Esophagus mucosa (tissue), 1 donor: ENCODE measurements at places on chromosomes 1 and 21. TPM values are rescaled to one million over a fixed set of nuclear protein-coding genes. Genes with fewer than 3 reads are reported as not detected.
A peak's percentile ranks its signal among the peaks of the same experiment; 100 is the strongest.

- ATAC-seq = no peak
Observed at GRCh38 chr1:203035111-203036000, 9.1 kb downstream of the PPFIA4 start.

Gene TRIM62
- 3.9 TPM for total RNA-seq

GRCh38 chr21:15370462-15370975 lies 305.7 kb upstream of the NRIP1 start:
- ATAC-seq = no peak

Gene PRMT2
- 71.1 TPM for total RNA-seq

DNA sequence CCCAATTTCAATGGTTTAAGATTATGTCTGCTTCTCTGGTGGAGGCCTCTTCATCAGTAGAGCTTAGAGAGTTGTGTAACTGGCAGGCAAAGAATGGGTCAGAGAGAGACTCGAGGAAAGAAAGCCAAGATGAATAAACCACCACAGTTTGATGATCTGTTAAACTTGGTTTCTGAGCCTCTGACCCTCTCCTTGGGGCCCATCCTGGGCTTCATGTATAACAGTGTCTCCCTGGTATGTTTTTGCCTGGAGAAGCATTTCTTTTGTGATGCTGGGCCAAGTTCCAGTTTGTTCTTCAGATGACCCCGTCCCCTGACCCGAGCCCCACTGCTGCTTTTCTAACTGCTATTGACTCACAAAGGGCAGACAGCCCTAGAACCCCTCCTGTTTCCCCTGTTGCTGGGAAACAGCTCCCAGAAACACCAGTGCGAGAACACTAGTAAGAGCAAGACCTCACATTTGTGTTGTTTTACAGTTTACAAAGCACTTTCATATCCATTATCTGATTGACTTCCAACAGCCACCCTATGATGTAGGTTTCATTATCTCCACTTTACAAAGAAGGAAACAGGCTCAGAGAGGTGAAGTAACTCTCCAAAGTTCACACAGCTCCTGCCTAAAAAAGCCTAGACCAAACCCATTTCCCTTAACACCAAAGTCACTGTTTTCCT lies 9.0 kb downstream of the CD2 start:
- no peak for ATAC-seq

Gene UBXN10
- 0.04 TPM for total RNA-seq

Gene CRABP2
- 1,373 TPM for total RNA-seq

DNA sequence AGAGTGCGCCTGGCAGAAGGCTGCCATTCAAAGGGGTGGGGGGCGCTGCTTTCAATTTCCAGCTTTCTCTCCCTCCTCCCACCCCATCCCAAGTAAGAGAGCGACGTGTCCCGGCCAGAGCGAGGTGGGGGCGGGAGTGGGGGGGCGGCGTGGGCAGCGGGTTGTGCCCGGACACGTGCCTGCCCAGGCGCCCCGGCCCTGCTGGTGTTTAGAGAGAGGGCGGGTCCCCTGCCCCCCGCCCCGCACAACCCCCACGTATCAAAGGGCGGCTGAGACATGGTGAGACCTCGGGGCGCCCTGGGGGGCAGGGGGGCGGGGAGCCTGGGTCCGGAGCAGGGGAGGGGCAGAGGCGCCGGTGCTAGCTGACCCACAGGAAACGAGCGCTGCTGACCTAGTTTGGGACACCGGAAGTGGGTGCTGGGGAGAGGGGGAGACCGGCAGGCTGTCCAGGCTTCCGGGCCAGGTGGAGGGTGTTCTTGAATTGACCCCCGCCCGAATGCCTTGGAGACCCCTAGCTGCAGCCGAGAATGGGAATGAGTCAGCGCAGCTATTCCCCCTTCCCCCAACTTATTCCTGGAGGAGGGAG lies 1.3 kb downstream of the ZBTB7B start:
- ATAC-seq = no peak

Gene LAPTM5
- 9.1 TPM for total RNA-seq

Gene AK4
- 51.6 TPM for total RNA-seq

Gene DFFB
- 2.4 TPM for total RNA-seq

DNA sequence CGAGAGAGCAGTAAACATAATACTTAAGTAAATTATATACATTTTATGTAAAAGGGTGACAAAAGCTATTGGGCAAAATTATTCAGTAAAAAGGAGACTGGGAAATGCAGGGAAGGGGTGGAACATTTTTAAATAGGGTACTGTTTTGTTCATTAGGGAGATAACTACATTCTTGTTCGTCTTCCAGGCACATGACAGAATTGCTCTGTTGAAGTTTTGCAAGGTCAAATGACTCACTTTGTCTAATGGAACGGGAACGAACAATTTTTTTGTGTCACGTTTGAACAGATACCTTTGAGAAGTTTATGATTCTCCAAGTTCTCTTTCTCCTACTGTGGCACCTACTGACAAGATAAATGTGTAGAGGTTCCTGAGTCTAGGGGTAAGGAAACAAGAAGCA lies 382.3 kb upstream of the ZRANB2 start:
- no peak for ATAC-seq

- ATAC-seq = no peak
Observed at GRCh38 chr1:157700732-157701131, at the start of gene FCRL3. Gene FCRL3 (minus strand): TSS chr1:157700769. CDS start chr1:157700489, 280 bp downstream.

Gene OR2T12
- total RNA-seq = not detected

- ATAC-seq = no peak
Observed at GRCh38 chr1:155809088-155809487, 47.9 kb downstream of the GON4L start.

DNA sequence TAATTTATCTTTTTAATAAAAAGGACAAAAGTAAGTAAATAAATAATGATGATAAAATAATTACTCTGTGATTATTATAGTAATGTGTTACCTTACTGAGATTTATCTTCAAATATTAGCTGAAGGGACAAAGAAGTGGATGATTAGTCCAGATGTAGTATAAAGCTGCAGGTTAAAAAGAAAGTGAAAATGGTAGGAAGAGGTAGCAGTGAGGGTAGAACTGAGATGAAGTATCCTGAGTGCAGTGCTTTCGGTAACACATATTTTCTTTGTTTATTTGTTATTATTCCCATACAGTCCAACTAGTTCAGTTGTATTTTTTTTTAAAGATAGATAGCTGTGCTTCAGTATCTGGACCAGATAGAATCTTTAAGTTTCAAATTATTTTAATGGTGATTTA lies 1203.5 kb downstream of the NCAM2 start:
- ATAC-seq = no peak

Gene SYT6
- total RNA-seq = not detected

Gene SPRR3
- total RNA-seq = 10,043 TPM

DNA sequence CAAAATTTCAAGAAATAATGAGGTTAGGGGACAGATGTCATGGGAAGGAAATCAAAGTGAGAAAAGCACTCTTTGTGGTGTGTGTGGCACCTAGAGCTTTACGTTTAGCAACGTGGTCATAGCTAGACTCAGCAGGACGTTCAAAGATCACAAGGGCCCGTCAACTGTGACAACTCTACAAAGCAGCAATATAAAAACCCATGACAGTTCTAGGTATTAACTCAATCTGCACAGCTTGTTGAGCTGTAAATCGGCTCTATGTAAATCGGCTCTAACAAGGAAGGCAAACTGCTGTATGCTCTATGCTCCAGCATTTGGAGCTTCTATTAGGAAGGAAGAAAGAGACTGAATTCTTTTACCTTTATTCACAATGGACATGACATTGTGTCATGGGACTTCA lies 64.8 kb downstream of the TP53BP2 start:
- no peak for ATAC-seq

Gene FUBP1
- total RNA-seq = 41.9 TPM

- ATAC-seq = peak; percentile 41
Observed at GRCh38 chr21:35637431-35637830, 422.9 kb downstream of the SETD4 start.

DNA sequence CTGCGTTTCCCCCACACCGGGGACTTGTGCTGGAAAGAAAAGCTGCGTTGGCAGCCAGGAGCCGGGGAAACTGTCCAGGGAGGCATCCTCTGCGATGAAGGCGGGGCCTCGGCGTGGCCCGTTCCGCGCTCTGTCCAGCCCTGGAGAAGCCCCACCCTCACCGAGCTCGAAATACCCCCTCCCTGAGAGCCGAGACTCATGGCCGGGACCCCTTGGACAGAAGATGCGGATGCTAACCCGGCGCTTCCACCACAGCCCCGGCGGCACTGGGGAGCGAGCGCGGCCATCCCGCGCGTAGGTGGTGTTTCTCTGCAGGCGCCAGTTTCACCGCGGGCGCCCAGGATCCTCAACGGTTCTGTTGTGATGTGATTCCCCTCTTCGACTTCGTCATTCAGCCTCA lies 31.6 kb downstream of the PDE9A start:
- ATAC-seq = no peak

GRCh38 chr1:118250232-118250631 lies 65.2 kb upstream of the SPAG17 start:
- no peak for ATAC-seq

GRCh38 chr1:88867743-88868521 lies 23.4 kb downstream of the GTF2B start:
- ATAC-seq = no peak

Gene CGN
- total RNA-seq = 9.3 TPM

DNA sequence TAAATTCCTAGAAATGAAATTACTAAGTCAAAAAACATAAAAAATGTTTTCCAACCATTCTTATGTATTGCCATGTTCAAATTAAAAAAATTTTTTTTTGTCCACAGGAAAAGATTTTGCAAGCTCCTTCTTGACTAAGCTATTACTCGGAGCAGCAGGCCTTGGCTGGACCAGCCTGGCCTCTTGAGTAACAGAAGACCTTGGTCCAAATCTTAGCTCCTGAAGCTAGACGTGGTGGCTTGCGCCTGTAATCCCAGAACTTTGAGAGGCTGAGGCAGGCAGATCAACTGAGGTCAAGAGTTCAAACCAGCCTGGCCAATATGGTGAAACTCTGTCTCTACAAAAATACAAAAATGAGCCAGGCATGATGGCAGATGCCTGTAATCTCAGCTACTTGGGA lies 77.6 kb downstream of the CLSTN1 start:
- ATAC-seq = no peak

GRCh38 chr1:84704872-84705417 lies 14.7 kb upstream of the SSX2IP start:
- no peak for ATAC-seq

DNA sequence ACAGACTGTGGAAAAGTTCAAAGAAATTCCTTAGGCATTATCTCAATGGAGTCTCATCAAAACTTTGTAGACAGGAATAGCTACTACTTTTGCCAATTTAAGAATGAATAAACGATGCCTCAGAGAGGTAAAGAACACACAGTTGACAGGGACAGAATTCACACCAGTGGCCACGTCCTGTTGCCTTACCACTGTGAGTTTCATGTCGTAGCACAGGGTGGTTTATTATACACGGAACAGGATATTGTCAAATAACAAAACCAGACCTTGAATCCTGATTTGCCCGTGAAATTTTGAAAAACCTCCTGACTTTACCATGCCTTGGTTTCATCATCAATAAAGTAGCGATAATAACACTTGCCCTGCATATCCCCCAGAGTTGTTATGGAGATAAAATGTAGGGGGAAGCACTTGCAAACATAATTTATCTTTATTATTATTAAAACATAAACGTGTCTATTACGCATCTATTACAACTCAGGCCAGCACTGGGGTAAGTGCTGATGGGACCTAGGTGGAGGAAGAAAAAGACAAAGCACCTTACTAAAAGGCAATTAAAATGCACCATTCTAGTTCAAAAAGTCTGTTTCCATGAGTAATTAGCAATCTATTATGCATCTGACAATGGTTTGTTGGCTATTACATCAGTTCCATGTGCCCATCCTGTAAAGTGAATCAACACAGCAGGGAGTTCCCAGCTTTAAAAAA lies 408.1 kb upstream of the RUNX1 start:
- ATAC-seq = no peak
